ENCODE measurements at places on chromosomes 2 and 18.

GRCh38 chr18:77086656-77087392, 45.8 kb downstream of the MBP start:
- DNase-seq, result no peak

DNA sequence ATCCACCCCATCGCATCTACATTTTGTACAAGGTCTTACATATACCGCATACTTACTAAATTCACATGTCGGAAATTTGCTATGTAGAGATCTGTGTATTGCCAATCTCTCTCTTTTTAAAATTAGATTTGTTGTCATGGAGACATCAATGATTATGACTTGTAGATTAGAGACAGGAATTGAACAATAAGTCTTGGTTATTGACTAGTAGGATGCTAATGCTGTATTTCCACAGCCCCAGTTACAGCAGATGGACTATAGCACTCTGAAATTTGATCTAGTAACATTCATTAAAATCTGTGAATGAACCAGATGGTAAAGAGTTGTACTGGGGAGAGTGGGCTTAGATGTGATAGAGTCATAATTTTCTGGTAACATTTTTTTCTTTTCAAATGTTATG, 805.7 kb downstream of the SLC4A3 start:
- DNase-seq, result no peak

DNA sequence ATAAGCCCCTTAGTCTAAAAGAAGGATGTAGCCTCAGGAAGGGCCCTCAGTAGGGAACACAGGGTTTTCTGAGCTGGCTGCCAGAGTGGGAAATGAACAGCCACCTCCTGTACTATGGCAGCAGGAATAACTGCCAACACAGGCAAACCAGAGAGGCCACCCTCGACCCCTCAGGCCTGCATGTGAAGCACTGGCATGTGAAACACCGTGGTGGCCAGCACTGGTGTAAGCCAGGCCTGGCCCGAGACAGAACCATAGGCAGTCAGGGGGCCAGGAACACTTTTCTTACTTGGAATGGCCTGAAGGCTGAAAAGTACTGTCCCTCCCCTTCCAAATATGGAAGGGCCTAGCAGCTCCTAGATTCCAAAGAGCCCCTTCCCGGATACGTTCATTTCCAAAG, 28.2 kb downstream of the SFXN5 start:
- DNase-seq, result no peak

DNA sequence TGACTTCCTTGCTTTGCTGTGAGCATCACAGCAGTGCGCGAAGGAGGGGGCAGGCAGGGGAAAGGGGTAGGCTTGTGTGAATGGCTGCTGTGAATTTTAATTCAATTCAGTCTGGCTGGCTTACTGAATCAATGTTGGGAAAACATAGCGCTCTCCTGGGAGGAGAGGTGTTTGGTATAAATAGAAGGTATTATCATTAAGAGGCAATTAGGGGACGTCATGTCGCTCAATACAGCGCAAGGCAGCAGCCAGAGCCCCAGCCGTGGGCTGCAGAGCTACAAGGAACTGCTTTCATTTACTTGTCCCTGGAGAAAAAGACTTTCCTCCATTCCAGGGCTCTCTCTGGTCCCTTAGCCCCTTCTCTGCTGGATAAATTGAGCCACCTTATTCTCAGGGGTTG, 181.4 kb upstream of the MSH6 start:
- no peak for DNase-seq

- DNase-seq, result no peak
These were observed 74.3 kb downstream of the TFCP2L1 start for GRCh38 chr2:121210691-121211090.

GRCh38 chr18:23502516-23503037, 734 bp upstream of the RMC1 start:
- no peak for DNase-seq

All from GM18507 (cell line).